ENCODE measurements at places on chromosomes 13 and 19.

- no peak for DNase-seq
Observed at GRCh38 chr13:32135655-32136054, 104.1 kb downstream of the FRY start.

GRCh38 chr19:54521860-54522513 is 19.4 kb downstream of the LAIR2 start:
- no peak for DNase-seq

DNA sequence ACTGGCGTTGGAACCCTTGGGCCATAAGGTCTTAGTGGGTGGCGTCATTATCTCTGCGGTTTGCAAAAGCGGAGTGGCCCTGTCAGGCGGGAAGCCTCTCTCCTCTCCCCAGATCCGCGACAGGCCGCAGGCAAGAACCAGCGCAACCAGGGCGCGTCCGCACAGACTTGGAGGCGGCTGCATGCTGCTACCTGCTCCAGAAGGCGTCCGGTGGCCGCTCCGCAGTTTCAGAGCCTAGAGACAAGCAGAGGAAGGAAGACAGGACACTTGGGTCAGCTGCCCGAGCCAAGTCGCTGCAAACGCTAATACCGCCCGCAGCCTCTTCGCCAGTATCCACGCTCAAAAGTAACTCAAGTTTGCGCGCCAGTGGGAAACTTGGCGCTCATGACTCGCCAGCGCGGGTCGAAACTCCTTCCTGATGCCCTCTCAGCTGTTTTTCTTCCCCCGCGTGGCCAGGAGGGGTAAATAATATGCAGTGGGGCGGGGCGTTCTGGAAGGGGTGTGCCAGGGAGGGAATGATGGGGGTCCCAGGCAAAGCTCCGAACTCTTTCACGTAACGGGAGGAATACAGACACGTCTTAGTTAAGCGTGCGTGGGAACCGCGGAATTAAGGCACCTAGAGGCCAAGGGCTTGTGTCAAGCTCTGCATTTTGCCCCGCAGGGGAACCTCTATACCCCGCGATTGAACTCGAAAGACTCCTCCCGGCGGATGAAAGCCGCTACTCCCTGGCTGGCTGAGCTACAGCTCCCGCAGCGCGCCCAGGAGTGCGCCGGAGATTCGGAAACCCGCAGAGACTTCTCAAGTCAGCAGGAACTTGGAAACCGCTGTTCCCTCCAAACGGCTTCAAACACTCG is at the start of gene EDNRB:
TSS of gene EDNRB (minus strand) at position 441 of the 855 bp plus-strand sequence. CDS start at position 183, 258 bp downstream.
- DNase-seq, result peak; percentile 5

GRCh38 chr13:23588666-23589065 is 18.5 kb downstream of the TNFRSF19 start:
- DNase-seq, result no peak

DNA sequence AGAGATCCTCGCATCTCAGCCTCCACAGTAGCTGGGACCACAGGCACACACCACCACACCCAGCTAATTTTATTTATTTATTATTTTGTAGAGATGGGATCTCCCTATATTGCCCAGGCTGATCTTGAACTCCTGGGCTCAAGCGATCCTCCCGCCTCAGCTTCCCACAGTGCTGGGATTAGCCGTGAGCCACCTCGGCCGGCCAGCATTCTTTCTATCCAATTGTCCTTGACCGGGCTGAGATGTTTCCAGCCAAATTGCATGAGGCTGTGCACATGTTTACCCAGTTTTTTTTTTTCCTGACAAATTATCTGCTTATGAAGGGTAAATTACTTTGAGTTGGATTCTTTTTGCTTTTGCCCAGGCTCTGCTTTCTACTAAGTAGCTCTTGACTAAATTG is 28.2 kb downstream of the UNC13A start:
- DNase-seq, result no peak

Measured in NCI-H460 (cell line).